Activated T-cell treated with anti-CD3 and anti-CD28 coated beads for 4 hours (primary cell): ENCODE measurements at places on chromosomes 2 and 18.

GRCh38 chr18:9506046-9506792 lies 30.9 kb downstream of the RALBP1 start:
- no peak for DNase-seq

GRCh38 chr18:62426191-62426488 lies 96.7 kb upstream of the ZCCHC2 start:
- no peak for DNase-seq

DNA sequence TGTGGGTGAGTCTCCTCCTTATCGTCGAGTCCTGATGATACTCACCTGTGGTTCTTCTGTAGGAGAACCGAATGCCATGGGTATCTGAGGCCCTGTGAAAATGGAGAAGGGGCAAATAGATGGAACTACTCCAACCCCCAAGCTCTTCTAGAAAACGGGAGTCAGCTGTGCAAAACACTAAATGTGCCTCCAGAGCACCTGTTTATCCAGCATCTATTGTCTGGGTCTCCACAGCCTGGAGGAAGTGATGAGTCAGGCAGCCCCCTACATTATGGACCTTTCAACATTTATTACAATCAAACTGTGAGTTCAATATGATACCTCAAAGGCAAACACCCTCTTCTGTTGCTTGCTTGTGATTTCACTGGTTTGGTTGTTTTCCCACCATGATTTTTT lies 9.8 kb upstream of the LRRFIP1 start:
- no peak for DNase-seq

DNA sequence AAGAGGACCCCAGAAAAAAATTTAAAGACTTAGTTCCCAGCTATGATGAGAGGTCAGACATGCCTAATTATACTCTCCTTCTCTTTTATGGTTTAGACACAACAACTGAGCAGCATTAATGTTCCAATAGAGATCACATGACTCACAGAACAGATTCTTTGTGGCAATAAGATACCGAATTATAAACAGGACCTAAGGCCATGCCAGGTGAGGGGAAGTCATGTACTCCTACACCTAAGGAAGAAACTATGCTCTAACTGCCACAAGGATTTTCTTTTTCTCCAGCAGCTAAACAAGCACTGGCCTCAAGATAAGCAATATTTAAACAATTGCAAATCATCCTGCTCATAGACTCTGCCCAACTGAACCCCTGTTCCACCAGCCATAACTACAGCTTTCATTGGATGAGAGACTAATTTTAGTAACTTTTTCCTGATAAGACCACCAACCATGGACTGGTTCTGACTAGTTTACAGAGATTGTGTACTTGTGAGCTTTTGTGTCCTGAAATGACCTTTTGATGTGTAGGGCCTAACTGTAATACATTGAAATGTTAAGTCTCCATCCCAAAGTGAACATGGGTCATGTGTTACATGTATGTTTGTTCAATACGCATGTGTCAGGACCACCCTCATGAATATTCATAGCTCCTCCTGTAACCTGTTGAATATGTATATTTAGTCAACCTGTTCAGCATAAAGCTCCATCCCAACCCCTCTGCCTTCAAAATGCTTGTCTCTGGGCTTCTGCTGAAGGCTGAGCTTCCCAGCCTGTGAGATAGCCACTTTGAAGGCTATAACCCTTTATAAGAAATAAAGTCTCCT lies 21.6 kb upstream of the NFE2L2 start:
- DNase-seq = no peak

DNA sequence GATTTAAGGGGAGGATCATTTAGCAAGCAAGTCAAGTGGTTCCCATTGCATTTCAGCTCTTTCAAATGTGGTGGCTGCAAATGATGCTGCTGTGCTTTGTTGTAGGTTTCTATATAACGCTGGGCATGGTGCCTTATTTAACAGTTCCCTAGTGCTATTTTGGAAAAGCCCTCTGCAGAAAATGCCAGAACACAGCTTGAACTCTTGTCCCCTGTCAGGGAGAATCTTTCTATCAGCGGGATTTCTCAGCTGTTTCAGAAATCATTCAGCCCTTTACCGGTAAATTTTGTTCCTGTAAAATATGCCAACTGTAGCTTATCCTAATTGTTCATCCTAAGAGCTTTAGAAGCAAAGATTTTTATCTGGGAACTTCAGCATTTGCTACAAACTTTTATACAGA lies 77.8 kb upstream of the DTNA start:
- DNase-seq = no peak

DNA sequence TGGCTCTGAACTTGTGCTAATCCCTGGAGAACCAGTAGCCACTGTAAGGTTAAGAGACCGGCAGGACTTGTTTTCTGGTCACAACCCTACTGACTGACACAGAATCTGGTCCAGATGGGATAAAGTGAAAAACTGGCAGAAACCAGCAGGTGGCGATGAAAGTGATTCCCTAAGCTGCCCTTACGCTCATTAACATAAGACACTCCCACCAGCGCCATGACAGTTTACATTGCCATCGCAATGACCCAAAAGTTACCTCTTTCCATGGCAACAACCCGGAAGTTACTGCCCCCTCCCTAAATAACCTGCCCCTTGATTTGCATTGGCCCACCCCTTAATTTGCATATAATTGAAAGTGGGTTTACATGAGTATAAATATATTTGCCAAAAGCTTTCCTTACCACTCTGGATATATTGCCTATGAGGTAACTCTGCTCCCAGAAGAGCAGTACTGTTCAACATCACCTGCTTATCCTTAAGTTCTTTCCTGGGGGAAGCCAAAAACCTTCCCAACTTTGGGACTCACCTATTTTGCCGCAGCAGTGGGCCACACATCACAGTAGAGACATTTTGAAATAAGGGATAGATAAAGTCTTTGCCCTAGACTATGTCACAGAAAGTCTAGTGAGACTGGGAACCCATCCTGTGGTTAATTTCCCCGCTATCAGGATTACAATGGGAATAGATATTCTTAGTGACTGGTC lies 35.8 kb upstream of the AFF3 start:
- no peak for DNase-seq

GRCh38 chr2:18545384-18545783 lies 15.1 kb downstream of the RDH14 start:
- no peak for DNase-seq

- no peak for DNase-seq
Measured at GRCh38 chr2:82539280-82539621, 1919.8 kb downstream of the SUCLG1 start.

DNA sequence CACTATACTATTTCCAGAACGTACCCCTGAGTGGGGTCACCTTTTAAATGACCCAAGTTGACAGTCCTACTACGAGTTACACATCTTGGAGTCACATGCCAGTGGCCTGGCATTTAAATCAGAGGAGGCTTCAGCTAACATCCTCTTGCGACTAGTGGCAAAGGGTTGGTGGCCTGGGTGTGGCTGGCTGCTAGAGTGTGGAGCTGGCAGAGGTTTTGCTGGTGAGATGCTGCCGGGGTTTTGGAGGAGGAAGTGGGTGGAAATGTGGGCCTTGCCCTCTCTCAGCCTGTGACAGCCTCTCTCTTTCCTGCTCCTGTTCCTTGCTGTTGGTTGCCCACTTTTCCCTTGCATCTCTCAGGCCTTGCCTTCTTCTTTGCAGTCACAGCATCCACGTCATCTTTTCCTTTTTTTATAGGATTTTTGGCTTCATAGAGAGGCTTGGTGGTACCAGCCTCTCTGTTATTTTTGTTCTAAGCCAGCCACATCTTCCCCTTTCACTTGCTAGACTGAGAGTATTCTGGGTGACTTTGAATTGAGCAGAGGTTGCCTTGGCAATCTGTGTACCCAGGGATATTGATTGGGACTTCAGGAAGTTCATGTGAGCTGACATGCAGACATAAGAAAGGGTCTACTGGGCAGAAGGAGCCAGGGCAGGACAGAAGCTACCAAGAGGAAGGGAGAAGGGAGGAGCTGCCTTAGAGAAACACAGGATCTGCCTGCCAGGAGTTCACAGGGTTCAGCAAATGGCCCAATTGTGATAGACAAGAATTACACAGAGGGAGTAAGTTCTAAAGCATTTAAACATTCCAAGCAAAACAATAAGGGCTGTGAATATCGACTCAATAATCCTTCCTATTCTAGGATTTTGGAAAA lies 55.4 kb downstream of the CDC42EP3 start:
- DNase-seq = peak; percentile 42
